ENCODE measurements at places on chromosomes 3 and 15. TPM values are rescaled to one million over a fixed set of nuclear protein-coding genes. Genes with fewer than 3 reads are reported as not detected.

Gene AHSG
- not detected for total RNA-seq

DNA sequence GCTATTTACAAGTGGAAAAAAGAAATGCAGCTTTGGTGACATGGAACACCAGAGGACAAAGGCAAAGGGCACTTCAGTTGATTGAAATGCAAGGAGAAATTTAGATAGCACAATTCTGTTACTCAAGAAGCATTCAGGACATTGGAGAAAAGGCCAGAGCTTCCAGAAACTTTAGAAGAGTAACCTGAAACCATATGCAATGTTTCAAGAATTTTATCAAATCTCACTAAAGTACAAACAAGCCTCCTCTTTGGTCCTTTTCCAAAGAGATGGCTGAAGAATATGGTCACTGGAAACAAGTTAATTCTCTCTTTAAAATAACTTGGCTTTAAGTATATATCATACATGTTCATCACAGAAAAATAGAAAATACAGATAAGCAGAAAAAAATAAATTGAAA lies 14.6 kb upstream of the LMOD3 start:
- no peak for DNase-seq

Gene C3orf85
- total RNA-seq, result not detected

DNA sequence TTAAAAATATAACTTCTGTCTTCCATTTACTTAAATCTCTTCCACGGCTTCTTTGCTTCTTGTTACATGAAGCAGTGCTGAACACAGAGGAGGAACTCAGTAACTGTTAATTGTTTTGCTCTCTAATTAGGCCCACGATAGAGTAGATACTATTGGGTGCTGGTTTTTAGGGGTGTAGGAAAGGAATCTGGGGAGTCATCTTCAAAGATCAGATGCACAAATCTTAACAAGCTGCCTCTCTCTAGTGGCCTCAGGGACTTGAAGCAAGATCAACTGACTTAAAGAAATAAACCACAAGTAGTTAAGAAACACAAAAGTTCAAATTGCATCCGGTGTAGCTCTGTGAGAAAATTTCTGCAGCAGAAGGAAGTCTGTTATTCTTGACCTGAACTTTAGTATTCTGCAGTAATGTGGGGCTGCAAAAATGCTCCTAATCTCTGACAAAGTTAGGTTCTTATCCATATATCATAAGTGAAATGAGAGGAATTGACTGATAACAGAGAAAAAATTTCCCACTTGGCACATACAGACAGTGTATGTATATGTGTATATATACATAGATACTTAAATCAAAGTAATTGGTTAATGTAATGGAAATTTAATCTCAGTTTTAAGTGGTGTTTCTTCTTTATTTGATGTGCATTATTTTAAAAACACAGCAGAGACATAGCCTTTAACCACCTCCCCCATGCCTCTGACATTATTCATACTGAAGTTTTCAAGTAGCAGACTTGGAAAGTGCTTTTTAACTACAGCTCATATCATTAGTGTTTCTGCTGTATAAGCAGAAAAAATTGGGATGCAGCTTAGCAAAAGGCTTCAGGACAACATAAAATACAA lies 51.8 kb downstream of the CHST2 start:
- no peak for DNase-seq

DNA sequence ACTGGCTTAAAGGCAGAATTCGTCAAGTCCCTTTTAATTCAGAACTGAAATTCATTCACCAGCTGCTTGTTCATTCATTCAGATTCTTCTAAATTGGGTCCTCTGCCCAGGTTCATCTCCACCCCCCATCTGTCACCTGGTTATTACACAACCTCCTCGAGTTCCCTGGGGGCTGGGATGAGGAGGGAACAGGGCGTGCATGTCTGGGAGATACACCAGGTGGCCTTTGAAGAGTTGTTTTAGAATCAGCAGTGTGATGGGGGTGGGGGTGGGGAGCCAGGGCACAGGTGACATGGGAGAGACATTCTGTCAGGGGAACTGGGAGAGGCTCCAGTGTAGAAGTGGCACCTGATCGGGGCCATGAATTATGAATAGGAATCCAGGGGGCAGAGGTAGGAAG lies 8.2 kb downstream of the SNX33 start:
- no peak for DNase-seq

DNA sequence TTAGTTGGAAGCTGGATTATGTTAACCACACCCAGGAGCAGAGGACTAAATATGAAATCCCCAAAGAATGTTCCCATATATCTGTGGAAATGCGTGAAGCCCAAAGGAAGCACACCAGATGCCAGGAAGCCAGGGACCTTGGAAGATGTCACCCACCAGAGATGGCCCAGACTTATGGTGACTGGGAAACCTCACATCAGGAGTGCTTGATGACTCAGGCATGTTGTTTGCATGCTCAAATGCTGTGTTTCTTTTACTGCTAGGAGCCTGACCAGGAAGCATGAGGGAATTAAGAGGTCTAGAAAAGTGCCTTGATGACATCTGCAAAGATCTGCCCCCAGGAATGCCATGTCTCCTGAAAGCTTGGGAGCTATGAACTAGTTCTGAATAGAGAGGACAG lies 109.0 kb upstream of the SLC2A2 start:
- DNase-seq, result no peak

DNA sequence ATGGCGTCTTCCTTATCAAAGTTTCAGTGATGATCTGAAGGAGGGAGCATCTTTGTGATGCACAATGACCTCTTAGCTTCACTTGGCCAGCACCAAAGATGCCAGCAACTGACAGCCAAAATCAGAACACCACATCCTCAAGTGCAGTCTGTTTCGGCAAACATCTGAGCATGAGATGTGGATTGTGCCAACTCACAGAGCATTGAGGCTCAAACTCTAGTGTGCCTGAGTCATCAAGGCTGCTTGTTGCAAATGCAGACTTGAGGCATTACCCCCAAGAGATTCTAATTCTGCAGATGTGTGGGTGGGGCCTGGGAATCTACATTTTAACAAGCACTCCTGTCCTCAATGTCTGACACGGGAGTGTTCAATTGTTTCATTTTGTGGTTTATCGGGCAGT lies 35.8 kb downstream of the ABHD5 start:
- no peak for DNase-seq

Gene MOBP
- total RNA-seq, result not detected

Measured in activated naive CD8-positive, alpha-beta T cell treated with anti-CD3 and anti-CD28 coated beads, Interleukin-2, amount 10 ng/mL, durations not matched to agents 7 days and 5 days (primary cell).